ENCODE measurements at places on chromosomes 12 and 14.

DNA sequence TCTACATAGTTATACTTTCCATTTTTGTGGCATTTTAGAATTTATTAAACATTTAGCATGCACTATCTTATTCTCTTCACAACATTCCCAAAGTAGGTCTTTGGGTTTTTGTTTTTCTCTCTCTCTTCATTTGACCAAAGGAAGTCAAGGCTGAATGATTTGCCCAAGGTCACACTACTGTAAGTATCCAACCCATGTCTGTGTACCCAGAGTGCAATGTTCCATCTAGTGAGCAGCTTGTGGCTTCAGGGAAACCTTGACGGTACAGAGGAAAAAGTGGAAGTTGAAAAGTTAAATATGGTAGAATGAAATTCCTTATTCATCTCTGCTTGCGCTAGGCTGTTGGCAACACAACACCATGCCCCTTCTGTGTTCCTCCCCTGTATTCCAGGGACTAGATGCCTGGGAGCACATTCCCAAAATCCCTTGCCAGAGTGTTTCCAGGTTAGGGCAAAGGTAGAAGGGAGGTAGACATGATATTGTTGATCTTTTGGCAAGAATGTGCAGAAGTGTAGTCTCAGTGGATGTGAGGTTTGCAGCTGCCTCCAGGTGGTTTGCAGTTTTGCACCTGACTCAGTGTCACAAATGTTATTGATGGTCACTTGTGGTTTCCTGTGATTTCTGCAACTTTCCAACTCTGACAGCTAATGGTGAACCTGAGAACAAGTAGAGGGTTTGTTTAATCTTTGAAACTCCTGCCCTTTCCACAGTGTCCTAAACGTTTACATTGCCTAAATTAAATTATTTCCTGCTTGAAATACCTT, 196.7 kb downstream of the RMST start:
- no peak for DNase-seq

DNA sequence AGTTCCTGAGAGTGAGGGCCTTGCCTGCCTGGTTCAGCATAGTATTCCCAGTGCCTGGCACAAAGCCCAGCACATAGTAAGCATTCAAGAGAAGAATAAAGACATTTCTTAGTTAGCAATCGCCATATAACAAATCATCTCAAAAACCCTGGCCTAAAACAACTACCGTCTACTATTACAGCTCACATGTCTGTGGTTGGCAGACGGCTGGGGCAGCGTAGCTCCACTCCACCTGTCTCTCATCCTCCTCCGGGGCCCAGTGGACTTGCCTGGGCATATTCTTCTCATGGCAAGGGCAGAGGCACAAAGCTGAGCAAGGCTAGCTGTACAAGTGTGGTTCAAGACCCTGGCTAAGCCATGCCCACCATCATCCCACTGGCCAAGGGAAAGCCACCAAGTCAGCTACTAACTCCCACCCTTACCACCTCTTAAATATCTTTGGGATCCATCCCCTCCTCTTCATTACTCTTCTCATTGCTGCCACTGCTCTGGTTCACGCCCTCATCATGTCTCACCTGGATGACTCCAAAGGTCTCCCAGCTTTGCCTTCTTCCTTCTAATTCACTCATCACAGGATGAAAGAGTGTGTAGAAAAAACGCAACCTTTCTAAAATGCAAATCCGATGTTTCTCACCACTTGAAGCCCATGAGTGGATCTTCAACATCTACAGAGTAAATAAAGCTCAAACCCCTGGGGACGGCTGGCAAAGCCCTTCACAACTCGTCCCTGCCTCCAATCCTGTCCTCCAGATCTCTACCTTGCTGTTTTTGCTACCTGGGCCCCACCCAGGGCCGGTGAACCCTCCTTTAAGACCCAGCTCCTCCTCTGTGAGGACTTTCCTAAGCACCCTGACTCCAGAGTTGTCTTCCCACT, 10.4 kb downstream of the TMEM229B start:
- peak; percentile 66 for DNase-seq

DNA sequence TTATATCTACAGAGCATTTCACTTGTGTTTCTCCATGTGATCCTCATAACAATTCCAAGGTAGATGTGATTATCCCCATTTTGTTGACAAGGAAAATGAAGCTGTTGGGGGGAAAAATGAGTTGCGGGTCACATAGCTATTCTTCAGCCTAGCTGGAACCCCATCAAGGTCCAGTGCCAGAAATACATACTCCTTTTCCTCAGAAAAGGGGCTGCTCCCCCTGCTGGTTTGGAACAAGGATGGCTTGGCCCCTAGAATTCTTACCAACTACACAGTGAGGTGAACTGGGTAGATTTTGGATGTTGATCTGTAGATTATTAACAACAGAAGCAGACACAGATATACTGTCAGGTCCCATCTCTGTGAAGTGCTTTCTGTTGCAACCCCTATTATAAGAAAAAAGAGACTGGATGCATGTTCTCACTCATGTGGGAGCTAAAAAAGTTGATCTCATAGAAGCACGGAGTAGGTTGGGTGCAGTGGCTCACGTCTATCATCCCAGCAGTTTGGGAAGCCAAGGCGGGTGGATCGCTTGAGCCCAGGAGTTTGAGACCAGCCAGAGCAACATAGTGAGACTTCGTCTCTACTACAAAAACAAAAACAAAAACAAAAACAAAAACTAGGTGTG, 8.9 kb downstream of the IKZF4 start:
- peak; percentile 2 for DNase-seq

DNA sequence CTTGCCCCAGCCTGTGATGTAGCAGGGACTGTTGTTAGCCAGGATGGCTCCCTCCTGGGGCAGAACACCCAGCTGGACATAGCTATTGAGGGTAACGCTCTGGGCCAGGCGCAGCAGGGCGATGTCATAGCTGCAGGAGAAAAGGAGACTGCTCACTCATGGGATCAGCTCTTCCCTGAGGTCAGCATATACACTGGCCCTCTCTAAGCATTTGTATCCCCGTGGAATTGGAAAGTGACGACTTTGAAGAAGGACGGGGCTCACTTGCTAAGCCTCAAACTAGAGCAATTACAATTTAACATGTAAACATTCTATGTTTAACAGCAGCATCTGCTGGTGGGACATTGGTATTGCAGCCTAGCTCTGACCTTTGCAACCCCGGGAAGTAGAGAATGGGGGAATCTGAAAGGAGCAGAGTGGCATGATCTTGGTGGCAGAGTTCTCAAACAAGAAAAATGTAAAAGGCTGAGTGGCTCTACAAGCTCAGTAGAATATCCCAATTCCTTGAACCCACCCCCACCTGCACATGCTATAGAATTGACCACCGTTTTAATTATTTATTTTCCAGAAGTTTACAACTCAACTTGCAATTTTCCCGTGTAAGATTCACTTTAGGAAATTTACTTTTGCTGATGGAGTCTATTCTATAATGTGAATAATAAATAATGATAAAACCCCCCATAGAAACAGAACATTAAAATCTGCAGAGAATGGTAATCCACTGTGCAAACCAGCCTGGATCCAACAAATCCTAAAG, 5.0 kb downstream of the CELA1 start:
- DNase-seq: peak; percentile 48

GRCh38 chr12:52037248-52037861, 13.9 kb upstream of the NR4A1 start:
- peak; percentile 31 for DNase-seq

DNA sequence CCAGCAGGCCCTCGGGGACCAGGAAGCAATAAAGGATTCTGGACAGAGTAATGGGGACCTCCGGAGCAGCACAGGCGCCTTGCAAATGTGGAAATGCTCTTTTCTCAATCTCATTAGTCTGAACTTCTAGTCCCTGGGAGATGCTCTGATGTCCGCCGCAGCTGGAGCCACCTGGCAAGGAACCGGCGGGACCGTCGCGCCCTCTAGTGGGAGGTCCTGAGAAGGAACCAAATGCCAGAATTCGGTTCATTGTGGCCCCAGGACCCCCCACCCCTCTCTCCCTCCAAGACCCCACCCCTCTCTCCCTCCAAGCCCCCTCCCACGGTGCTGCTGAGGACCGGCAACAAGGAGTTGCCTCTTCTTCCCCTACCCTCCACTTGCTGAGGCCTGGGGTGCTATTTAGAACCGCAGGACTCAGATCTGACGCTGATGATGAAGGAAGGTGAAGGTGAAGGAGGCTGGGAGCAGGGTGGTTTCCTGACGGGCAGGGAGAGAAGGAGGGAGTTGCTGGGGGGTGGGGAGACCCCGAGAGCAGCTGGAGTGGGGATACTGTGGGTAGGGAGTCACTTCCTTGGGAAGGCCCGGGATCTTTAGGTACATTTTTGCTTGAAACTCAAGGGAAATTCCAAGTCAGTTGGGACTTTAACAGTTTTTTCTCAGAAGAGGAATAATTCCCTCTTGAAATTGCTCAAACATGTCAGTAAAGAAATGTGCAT, 42.5 kb downstream of the SMIM41 start:
- DNase-seq: peak; percentile 51

GRCh38 chr14:93725002-93725582, 63.2 kb downstream of the PRIMA1 start:
- no peak for DNase-seq

DNA sequence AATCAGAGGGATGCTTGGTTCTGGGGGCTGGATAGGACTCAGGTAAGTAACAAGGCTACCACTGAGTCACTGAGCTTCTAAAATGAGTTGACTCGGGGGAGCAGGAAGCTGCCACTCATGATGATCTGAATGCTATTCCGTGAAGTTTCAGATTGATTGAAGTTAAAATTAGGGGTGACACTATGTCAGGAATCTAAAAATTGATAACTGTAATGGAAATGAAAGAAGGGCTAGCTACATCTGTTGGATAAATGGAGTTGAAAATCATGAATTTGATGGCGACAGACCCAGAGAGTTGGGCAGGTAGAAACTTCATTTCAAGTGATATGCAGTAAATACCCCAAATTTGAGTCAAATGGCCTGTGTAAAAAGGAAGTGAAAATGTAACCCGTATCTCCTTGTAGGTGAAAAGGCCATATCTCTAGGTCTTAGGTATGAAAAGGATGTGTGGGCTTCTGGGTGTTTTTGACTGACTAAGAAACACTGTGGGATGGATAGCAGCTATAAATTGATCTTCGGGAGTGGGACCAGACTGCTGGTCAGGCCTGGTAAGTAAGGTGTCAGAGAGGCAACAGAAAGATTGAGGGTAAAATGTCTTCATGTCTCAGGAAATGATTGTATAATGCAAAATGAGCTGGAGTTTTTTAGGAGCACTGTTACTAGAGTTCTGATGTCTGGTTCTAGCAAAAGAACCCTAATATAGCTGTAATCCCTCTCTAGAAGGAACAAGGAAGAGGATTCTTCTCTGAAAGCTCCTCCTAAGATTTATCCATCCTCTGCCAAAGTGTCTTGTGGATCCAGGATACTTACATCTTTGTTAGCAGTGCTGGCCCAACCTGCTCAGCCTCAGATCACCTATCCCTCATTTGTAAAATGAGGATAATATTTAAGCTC, 57.3 kb downstream of the DAD1 start:
- DNase-seq: no peak

DNA sequence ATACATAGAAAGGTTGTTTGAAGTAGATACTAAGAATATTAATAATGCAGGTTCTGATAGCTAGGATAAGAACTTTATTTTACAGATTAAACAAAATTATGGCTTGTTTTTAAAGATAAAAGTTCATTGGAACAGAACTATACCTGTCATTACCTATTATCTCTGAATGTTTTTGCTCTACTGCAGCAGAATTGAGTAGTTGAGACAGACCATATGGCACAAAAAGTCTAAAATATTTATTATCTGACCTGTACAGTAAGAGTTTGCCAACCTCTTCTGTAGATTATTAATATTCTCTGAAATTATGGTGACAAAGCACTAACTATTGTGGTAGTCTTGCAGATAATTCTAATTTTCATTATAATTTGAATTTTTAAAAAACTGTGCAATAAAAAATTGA, 829.1 kb upstream of the MGAT4C start:
- DNase-seq: no peak

GRCh38 chr14:99573436-99574098, 30.4 kb downstream of the CCDC85C start:
- DNase-seq: no peak

DNA sequence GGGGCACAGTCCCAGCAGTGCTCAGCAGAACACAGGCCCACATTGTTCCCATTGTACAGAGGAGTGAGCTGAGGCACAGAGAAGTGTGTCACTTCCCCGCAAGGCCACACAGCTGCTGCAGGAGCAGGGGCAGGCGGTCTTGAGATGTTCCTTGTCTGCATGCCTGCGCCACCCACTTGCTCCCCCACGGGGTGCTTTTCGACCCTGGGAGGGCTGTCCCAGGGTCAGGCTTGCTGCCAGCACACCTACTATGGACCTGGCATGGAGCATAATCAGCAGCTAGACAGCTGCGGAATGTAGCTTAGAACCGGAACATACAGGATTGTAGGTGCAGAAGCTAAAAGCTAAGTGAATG, 7.8 kb upstream of the EP400 start:
- DNase-seq: no peak

DNA sequence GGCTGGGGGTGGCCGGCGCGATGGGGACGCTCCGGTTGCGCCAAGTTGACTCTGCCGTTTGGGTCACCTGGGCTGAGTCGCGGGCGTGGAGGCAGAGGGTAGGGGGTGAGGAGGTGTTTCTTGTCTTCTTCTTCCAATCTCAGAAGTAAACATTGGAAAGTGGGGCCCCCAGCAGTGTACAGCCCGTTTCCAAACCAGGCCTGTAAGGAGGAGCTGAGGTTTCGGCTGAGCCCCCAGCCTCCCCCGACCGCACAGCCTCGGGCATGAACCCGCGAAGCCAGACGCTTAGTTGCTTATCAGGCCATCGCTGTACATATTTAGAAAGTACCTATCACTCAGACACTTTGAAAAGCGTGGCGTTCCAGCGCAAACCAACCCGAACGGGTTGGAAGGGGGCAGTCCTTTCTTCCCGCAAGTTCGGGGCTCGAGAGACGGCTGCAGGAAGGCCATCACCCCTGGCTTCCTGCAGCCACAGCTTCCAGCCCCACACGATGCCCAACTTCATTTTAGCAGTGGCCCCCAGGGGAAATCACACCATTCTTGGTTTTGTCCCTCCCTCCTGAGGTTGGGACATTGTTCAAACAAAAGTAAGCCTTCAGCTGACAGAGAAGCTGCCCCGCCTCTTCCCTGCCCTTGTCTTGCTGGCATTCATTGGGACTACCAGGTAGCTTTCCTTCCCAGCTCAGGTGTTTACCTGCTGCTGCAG, 164.1 kb downstream of the ZFP36L1 start:
- no peak for DNase-seq

DNA sequence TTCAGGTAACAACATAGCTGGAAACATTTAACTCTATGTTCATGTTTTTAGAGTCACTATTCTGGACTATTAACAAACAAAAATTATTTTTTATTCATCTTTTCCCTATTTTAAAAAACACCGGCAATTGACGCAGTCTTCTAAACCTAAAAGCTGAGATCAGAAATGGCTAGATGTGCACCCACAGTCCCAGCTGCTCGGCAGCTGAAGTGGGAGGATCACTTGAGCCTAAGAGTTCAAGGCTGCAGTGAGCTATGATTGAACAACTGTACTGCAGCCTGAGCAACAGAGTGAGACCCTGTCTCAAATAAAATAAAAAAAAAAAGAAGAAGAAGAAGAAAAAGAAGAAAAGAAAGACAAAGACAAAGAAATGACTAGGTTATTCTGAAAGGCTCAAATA, 64.5 kb downstream of the PAX9 start:
- DNase-seq: no peak

DNA sequence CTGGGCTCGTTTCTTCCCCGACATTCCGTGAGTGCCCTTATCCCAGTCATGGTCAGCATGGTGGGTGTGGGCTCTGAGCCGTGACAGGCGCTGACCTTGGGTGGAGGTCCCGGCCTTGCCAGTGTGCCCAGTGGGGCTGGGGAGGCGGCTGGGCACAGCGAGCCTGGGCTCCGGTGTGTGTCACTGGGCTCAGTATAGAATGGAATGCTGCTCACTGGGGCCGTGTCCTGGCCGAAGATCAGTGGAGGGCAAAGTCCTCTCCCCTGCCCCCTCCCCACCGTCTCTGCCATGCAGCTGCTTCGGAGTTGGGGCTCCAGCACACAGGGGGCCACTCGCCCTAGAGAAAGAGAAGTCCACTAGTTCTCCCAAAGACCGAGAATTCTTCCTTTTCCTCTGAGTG, 164.4 kb downstream of the TSPAN9 start:
- no peak for DNase-seq
